ENCODE measurements at places on chromosomes 4 and X.

- DNase-seq = no peak
Observed at GRCh38 chr4:106051514-106051913, 156.2 kb downstream of the NPNT start.

- DNase-seq = no peak
Observed at GRCh38 chr4:67704843-67705242, 3.9 kb upstream of the UBA6 start.

GRCh38 chrX:118702741-118703140, 24.7 kb upstream of the IL13RA1 start:
- DNase-seq = no peak

DNA sequence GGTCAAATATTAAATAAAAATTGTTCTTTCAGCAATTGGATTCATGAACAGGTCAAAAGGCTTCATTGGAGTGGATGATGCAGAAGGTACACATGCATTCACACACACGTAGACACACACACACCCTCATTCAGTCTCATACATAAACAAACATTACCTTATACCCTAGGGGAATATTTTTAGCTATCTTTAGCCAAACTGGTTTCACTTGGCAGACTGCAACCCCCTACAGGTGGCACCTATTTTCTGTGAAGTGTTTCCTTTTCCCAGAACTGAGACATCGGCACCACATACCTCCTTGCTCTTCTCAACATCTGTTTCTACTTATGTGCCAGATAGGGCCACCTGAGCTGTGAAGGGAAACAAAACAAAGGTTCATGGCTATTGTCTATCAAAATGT, 18.5 kb upstream of the KDR start:
- no peak for DNase-seq

GRCh38 chr4:110019153-110019552, 106.5 kb downstream of the EGF start:
- no peak for DNase-seq

- DNase-seq = no peak
Observed at GRCh38 chrX:111322231-111322855, 52.1 kb upstream of the CAPN6 start.

DNA sequence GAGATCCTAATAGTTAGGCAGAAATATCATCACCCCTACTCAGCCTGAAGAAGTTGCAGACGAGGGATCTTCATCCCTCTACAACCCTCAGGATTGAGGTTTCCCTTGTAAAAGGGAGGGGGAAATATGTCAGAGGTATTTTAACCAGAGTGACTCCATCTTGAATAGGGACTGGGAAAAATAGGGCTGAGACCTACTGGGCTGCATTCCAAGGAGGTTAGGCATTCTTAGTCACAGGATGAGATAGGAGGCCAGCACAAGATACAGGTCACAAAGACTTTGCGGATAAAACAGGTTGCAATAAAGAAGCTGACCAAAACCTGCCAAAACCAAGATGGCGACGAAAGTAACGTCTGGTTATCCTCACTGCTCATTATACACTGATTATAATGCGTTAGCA, 17.5 kb downstream of the IL13RA2 start:
- no peak for DNase-seq

GRCh38 chrX:152901816-152902501, 4.1 kb downstream of the ZNF185 start:
- no peak for DNase-seq

GRCh38 chr4:38105475-38106220, 145.4 kb downstream of the PTTG2 start:
- no peak for DNase-seq

- DNase-seq = no peak
Observed at GRCh38 chrX:21678048-21678612, 20.0 kb upstream of the KLHL34 start.

DNA sequence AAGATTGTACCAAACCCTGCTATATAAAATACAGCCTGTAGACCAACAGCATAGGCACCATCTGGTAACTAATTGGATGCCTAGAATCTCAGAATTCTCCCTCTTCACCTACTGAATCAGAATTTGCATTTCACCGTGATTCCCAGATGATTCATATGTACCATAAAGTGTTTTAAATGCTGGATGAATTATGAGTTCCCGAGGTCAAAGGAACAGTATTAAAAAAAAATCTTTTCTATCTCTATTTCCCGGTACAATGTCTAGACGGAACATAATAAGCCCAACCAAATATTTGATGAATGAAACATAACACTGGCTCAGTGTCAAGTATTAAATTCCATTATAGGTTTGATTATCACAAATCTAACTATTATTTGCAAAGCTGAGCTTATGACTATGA, 280.0 kb downstream of the ANKRD50 start:
- DNase-seq = peak; percentile 82

DNA sequence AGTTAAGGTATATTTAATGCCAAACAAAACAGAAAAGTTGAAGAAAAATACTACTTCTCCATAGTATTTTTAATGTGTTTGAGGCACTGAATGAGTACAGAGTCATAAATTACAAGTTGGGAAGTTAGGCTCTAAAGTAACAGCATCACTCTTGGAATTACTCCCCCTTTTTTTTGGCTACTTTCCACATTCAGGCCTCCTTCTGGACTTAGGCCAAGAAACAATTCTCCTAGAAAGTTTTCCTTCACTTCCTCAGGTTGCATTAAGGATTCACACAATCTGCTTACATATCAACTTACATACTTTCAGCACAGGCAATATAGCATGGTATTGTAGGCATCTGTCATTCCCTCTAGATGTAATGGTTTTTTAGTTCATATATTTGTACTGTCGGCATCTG, 52.1 kb downstream of the TMEM165 start:
- no peak for DNase-seq

- DNase-seq = no peak
Observed at GRCh38 chrX:129823115-129823514, 20.6 kb downstream of the ZDHHC9 start.

GRCh38 chr4:137674066-137674465, 141.8 kb upstream of the PCDH18 start:
- DNase-seq = peak; percentile 83

Data from foreskin keratinocyte (primary cell).